Hepatocyte (in vitro differentiated cells): ENCODE measurements at places on chromosomes 4 and X.

DNA sequence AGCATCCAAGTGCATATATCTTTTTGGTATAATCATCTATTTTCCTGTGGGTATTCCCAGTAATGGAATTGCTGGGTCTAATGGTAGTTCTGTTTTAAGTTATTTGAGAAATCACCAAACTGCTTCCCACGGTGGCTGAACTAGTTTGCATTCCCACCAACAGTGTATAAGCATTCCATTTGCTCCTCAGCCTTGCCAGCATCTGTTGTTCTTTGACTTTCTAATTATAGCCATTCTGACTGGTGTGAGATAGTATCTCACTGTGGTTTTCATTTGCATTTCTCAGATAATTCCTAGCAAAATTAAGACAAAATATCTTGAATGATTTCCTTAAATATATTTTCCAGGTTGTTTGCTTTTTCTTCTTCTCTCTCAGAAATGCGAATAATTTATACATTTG is 341.1 kb downstream of the GBA3 start:
- no peak for DNase-seq

- DNase-seq = no peak
Measured at GRCh38 chr4:90128961-90129495, 1.8 kb downstream of the CCSER1 start.

DNA sequence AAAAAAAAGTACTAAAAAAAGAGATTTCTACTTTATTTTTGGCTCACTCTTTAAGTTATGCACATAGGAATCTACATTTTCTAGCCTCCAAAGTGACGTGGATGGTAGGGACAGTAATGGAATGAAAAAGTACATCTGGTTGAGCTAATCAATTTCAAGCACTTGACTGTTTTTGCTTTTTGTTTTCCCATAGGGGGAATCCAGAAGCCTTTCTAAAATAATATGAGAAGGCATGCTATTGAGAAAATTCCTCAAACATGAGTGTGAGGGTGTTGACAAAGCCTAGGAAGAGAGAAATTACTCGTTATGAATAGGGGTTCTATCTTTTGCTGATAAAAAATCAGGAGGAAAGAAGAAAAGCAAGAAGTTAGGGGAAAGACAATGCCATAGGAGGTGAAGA is 242.5 kb upstream of the PUDP start:
- no peak for DNase-seq

- no peak for DNase-seq
Measured at GRCh38 chr4:117428536-117428935, 343.2 kb upstream of the TRAM1L1 start.

- DNase-seq = peak; percentile 36
Measured at GRCh38 chrX:70479922-70480659, 35.5 kb downstream of the DLG3 start.

DNA sequence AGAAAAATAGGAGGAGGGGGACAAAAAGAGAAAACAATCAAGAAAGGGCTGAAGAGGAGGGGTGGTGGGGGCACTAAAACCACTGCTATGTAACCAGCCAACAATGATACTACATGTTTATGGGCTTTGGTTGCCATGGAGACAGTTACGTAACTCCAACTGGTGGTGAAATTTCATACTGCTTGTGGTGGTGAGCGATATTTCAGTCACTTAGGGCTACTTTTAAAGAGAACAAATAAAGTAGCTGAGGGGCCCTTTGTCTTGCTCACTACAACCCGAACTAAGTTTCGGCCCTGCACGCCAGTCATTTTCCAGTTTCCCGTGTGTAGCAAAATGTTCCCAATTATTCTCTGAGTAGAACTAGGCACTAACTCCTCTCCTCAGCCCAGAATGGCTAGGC is 275.2 kb upstream of the EDA2R start:
- DNase-seq = peak; percentile 71

GRCh38 chr4:67575232-67576058 is 16.9 kb downstream of the STAP1 start:
- no peak for DNase-seq

- no peak for DNase-seq
Measured at GRCh38 chr4:4256799-4257198, 8.8 kb upstream of the TMEM128 start.

- no peak for DNase-seq
Measured at GRCh38 chrX:71450433-71451106, 82.3 kb upstream of the OGT start.

- DNase-seq = peak; percentile 68
Measured at GRCh38 chr4:2745981-2746806, 9.9 kb downstream of the TNIP2 start.

- DNase-seq = no peak
Measured at GRCh38 chr4:102868153-102868780, 525 bp upstream of the CISD2 start.

- DNase-seq = no peak
Measured at GRCh38 chr4:163378661-163379060, 35.0 kb downstream of the NPY5R start.

GRCh38 chr4:13126976-13127910 is 356.9 kb downstream of the RAB28 start:
- peak; percentile 20 for DNase-seq
